ENCODE measurements at places on chromosomes 3 and 15. TPM values are rescaled to one million over a fixed set of nuclear protein-coding genes. Genes with fewer than 3 reads are reported as not detected.

GOLGA6B gene
- total RNA-seq: not detected

- DNase-seq: peak; percentile 66
These were observed 30.7 kb upstream of the ST3GAL6 start for GRCh38 chr3:98732286-98733052.

SCG5 gene
- 124 TPM for total RNA-seq

DNA sequence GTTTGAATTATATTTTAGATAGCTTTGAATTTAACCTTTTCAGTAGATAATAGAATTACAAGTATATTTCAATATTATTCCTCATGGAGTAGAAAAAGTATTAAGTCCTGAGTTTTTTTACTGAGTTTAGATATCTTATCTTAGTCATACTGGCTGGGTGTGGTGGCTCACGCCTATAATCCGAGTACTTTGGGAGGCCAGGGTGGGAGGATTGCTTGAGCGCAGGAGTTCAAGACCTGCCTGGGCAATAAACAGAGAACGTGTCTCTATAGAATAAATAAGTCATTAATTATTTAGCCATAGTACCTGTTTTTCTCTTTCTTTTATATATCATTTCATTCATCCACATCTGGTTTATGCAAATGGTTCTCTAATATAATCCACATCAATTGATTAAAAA is 9.9 kb downstream of the RAP2B start:
- DNase-seq: no peak

GRCh38 chr3:124676236-124676635 is 54.0 kb upstream of the UMPS start:
- no peak for DNase-seq

- DNase-seq: no peak
These were observed 210.6 kb upstream of the ZPLD1 start for GRCh38 chr3:102224171-102224570.

DNA sequence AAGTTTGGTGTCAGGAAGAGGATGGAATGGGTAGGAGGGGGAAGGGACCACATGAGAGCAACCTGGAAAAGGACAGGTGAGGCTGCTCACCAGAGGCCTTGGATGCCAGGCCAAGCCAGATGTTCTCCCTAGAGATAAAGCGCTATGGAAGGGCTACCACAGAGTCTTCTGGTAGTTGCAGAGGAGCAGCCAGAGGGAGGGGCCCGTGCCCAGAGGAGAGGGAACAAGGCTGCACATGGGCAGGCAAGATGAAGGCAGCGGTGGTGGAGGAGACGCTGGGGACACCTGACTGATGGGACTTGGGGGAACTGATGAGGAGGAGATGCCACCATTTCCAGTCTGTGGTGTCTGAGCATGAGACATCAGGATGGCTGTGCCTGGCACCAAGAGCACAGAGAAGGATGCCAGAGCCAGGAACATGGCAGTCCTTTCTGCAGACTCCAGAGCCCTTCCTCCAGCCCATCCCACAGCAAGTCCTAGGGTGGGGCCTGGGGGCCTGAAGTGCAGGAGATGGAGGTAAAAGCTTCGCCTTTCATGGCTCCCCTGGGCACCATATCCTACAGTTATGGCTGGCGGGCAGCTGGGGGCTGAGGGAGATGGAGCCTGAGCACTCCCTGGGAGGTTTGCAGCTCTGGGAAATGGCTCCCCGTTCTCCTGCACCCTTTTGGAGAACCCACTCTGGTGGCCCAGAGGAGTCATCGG is 103.0 kb downstream of the ETFA start:
- no peak for DNase-seq

All from occipital lobe (tissue), 3 donors.